ENCODE measurements at places on chromosomes 12 and 14. TPM values are rescaled to one million over a fixed set of nuclear protein-coding genes. Genes with fewer than 3 reads are reported as not detected.

KRT82 gene
- not detected for total RNA-seq

- no peak for DNase-seq
Observed at GRCh38 chr14:94680862-94681288, 68.7 kb downstream of the SERPINA3 start.

- no peak for DNase-seq
Observed at GRCh38 chr12:94435511-94435927, 24.1 kb downstream of the CEP83 start.

- DNase-seq: no peak
Observed at GRCh38 chr14:74824997-74825396, 50.9 kb downstream of the PROX2 start.

IKZF4 gene
- 10.3 TPM for total RNA-seq

HOTAIR gene
- total RNA-seq: not detected

DNA sequence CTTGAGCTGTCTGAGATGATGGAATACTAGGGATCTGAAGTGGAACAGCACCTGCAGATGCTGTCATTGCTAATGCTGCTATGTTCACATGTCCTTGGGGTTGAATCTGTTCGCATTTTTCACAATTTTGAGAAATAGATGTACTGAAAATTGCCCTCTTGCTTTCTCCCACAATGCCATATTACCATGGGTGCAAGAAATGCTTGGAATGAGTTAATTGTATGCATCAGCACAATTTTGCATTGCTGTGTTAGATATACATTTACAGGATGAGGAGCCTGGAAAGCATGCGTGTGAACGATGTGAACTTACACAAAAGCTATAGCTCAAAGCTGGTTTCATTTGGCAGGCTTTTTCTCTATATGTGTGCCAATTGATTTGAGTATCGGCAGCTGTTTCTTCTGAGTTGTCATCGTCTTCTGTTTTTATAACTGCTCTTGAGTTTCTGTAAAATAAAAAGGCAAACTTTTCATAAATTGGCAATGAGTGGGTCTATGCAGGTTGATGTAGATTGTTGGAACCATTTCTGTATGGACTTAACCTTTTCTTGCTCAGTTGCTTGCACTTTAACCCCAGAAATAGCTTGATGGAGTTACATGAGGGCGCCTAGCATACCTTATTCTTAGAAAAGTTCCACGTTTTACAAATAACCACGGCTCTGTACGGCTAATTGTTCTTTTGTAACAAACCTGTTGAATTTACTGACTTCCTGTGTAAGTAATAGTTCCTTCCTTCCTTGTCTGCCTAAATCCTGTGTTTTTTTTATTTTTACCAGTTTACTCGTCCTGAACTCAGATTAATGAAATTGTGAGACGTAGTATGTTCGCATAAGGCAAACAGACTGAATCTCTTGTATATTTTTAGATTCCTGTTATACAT, 105.9 kb downstream of the FGD4 start:
- no peak for DNase-seq

DNA sequence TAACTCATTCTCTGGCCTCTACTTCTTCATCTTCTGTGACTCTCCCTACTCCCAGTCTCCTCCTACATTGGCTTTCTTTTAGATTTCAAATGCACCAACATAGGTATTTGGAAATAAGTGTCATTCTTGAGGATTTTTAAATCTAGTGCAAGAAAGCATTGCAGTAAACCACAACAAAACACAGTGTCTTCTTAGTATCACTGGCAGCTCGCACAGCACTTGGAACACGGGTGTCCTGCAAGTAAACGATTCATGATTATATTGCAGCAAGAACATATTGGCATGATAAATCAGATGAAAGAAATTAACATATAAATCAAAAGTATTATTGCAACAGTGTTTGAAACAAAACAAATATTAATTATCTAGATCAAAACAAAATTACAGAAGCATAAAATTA, 45.6 kb downstream of the MAGOHB start:
- no peak for DNase-seq

DNA sequence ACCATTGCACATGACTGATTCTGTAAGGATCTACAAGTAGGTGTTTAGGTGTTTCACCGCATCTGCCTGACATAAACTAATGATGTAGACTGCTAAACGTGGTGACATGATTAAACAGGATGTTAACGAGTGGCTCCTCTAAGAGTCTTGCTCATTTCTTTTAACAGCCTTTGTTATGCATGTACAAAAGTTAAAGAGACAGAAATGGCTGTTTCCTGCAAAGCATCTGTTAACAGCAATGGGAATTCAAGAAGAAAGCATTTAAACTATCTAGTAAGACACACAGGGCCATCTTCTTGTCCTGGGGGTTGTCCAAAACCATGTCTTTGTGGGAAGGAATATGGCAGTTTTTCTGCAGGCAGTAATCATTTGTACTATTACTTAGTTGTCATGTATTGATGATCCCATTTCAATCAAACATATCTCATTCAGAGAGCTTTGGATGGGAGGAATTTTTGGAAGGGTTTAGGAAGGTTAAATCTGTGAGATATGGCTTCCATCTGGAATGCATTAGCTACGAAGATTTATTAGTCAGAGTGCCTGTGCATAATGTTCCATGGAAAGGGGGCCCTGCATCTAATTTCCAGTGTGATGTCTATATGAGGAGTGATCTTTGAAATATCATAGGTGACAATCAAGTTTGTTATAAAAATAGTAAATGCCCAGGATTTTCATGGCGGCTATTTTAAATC, 495.1 kb downstream of the EGLN3 start:
- no peak for DNase-seq

GRCh38 chr12:113497693-113498092, 26.0 kb upstream of the LHX5 start:
- no peak for DNase-seq

DNA sequence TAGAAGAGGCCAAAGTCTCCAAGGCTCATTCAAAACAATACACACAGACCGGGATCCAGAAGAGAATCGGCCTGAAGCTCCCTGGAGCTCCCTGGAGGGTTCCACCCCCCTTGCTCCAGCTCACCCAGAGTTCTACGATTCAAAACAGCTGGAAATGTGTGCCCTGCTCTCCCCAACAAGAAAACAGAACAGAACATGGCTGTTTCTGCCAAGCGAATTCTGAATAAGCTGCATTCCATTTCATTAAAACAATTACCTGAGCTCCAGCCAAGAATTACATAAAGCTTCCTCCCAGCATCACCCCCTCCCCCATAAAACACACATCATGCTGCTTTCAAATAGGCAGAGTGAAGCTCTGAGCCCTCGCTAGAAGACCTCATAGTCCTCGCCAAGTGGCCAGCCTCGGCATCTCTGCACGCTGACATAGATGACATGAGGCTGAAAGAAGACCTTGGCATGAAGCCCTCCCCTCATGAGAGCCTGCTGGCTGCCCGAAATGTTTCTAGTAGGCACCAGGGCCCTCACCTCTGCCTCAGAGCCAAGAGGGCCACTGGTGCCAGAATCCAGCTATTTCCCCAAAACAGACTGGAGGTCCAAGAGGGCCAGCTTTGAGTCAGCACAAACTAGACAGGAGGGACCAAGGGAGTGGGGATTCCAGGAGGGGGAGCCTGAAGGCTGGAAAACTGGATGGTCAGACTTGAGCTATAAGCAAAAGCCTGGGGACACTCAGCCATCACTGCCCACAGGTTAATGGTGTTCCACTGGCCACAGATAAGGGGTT, 8.3 kb downstream of the PXN start:
- DNase-seq: peak; percentile 76

DNA sequence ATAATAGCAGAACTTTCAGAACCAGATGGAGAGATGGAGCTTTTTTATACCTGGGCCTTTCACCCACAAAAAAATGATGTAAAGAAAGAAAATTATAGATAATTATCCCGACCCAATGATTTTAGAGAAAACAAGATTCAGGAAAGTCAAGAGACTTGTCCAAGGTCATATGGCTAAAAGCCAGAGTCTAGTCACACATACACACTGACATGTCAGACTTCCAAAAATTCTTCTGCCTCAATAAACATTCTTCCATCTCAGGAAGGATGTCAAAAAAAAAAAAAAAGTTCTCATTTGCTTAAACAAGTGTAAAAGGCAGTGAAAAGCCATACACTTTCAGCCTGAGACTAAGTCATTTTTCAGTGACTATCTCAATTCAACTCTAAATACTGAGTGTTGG, 116.0 kb downstream of the PRICKLE1 start:
- no peak for DNase-seq

FGD6 gene
- total RNA-seq: 19.5 TPM

DNA sequence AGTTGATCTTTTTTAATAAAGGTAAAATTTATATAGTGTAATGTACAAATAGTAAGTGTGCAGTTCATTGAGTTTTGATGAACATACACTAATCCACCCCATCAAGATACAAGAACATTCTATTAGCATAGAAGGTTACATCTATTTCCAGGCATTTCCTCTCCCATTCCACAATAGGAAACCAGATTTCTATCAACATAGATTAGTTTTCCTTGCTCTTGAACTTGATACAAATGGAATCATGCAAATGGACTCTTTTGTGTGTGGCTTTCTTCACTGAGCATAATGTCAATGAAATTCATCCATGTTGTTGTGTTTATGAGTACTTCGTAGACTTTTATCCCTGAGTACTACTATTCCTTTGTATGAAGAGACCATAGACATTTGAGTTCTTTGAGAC, 10.8 kb downstream of the STYX start:
- DNase-seq: no peak

DNA sequence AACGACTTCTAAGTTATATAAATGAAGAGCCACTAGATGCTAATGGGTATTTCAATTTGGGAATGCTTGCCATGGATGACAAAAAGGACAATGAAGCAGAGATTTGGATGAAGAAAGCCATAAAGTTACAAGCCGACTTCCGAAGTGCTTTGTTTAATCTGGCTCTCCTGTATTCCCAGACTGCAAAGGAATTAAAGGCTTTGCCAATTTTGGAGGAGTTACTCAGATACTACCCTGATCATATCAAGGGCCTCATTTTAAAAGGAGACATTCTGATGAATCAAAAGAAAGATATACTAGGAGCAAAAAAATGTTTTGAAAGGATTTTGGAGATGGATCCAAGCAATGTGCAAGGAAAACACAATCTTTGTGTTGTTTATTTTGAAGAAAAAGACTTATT, 52.8 kb downstream of the TMTC3 start:
- DNase-seq: no peak

DNA sequence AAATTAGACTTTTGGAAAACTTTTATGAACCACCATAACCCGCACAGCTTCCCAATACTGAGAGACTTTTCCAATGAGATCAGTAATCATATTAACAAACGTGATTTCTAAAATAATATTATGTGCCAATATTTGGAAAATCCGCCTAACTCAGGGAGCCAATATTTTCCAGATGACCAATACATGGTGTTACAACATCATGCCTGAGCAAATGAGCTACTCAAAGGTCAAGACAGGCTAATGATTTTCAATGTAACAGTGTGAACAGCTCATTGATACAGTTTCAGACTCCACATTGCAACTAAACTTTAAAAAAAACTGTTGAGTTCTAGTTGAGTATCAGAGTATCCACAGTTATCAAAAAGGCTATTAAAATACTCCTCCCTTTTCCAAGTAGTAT, 46.8 kb downstream of the RNF34 start:
- DNase-seq: no peak

DNA sequence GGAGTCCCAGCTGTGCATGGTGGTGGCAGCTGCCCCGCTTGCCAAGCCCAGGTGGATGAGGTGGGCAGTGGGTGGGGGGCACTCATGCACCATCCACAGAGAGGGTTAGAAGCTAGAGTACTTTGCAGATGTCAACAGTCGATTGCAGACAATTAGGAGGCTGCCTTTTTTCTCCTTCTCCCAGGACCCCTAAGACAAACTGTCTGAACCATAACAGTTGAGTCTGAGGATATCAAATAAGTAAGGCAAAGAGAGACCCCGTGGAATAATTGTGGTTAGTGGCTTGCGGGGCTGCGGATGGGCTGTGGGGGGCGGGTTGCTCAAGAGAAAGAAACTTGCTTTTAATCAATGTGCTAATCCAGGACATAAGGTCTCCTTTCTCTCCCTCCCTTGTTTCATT, 926.2 kb downstream of the VRK1 start:
- no peak for DNase-seq

DNA sequence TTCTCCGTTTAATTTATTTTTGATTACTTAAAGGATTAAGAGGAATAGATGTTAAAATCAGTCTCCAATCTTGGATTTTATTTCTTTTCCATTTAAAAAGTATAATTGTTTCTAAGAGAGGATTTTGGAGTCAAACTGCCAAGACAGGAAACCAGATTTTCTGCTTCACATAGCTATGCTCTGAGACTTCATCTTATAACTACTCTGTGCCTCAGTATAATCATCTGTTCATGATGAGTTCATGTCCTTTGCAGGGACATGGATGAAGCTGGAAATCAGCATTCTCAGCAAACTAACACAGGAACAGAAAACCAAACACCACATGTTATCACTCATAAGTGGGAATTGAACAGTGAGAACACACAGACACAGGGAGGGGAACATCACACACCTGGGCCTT, 9.0 kb upstream of the TAS2R31 start:
- no peak for DNase-seq

DNA sequence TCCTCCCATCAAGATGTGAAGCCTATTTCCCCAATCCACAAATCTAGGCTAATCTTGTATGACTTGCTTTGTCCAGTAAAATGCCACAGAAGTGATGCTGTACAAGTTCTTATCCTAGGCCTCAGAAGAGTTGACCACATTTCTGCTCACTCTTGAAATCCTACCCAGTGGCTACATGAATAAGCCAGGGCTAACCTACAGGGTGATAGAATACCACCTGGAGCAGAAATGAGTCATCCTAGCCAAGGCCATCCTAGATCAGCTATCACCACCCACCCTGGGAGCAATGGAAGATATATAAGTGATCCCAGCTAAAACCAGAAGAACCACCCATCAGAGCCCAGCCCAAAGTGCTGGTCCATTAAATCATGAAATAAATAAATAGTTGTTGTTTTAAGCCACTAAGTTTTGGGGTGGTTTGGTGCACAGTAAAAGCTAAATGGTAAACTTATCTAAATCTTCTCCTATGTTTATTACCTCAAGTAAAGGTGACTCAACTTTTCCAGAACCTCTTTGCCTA, 105.1 kb downstream of the RPS29 start:
- no peak for DNase-seq

TAS2R30 gene
- total RNA-seq: 1.1 TPM

- no peak for DNase-seq
Observed at GRCh38 chr12:80509781-80510556, 65.9 kb downstream of the PTPRQ start.

DNA sequence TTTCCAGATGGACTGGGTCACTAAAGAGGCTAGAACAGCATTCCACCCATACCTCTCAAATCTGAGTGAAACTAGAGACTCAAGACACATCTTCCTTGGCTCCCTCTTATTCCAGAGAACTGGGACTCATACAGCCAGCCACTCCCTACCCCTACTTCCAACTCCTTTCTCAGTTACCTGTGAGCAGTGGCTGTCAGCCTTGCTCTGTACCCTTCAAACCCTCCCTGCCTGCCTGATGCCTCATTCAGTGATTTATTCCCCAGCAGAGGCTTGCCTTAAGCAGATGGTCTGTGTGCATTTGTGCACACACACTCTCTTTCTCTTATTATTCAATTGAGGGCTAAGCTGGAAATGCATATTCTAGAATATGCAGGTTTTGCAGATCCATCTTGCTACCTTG, 14.6 kb downstream of the GPR84 start:
- no peak for DNase-seq

Data from heart left ventricle (tissue), 16 donors.